Midbrain (tissue), 1 donor: ENCODE measurements at places on chromosomes 5 and 9.

- DNase-seq = no peak
Observed at GRCh38 chr5:159777049-159777660, 139.1 kb upstream of the ADRA1B start.

DNA sequence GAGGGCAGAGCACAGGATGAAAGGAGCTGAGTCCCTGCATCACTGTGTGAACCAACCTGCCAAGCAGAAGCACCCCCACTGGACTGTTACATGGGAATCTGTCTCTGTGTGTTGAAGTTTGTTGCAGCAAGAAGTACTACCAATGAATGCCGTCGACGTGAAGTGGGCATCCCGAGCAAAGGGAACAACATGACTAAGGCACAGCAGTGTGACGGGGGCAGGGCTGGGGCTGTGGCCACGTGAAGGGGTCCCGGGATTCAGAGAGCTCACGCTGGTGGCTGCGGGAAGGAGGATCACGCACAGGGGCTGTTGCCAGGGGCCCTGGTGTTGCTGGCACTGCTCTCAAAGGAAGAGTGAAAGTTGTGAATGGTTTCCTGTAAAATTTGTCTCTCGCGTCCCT, 27.5 kb upstream of the GABBR2 start:
- no peak for DNase-seq

DNA sequence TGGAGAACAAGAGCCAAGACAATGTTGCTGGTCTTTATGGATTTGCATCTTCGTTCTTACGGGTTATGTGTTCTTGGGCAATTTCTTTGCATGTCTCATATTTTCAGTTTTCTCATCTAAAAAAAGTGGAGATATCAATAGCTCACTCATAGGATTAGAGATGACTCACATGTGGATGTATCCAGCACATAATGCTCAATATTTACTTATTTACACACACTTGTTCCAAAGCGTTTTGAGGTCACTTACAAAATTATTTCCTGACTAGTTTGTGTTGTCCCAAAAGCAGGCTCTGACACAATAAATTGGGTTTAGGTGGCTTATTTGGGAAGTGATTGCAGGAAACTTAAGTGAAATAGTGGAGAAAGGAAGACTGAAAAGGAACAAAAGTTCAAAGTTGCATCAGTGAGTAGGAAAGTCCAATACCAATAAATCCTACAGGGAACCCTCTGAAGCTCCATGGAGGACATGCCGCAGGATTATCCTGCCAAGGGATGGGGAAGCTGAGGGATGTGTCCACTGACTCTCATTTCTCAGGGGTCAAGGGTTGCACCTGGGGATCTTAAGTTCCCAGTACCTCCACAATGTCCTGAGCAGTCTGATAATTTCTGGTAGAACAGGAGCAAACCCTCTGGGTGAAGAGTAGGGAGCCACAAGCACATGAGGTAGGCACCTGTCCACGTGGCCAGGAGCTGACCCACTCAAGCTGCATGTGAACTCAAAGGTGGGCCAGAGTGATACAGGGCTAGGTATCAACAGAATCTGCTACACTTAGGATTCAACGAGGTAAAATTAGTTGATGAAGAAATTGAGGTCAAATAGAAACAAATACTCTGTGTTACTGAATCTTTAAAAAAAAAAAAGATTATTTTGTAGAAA, 37.4 kb upstream of the SLC44A1 start:
- no peak for DNase-seq

DNA sequence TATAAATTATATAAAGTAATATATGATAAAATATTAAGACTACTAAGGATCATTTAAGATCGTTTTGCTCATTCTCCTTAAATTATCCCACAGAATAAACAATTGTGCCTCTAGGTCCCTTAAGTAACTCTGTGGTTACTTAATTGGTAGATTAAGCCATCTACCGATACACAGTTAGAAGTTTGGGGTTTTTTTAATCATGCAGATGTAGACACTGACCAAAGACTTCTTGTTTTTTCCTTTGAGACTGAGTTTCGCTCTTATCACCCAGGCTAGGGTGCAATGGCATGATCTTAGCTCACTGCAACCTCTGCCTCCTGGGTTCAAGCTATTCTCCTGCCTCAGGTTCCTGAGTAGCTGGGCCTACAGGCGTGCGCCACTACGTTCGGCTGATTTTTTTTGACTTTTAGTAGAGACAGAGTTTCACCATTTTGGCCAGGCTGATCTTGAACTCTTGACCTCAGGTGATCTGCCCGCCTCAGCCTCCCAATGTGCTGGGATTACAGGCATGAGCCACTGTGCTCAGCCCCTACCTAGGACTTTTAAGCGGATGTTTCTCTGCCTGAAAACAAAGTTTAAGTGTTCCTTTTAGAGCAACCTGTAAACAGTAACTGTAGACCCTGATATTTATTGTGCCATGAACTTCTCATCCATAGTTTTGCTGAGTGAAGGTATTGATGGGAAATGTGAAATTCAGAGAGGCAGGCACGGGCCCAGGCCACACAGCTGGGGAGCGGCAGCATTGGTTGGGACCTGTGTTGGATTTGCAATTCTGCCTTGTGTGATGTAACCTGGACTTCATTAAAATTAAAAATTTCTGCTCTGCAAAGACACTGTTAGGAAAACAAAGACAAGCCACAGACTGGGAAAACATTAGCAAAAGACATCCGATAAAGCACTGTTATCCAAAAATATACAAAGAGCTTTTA, 11.6 kb downstream of the CEL start:
- no peak for DNase-seq

DNA sequence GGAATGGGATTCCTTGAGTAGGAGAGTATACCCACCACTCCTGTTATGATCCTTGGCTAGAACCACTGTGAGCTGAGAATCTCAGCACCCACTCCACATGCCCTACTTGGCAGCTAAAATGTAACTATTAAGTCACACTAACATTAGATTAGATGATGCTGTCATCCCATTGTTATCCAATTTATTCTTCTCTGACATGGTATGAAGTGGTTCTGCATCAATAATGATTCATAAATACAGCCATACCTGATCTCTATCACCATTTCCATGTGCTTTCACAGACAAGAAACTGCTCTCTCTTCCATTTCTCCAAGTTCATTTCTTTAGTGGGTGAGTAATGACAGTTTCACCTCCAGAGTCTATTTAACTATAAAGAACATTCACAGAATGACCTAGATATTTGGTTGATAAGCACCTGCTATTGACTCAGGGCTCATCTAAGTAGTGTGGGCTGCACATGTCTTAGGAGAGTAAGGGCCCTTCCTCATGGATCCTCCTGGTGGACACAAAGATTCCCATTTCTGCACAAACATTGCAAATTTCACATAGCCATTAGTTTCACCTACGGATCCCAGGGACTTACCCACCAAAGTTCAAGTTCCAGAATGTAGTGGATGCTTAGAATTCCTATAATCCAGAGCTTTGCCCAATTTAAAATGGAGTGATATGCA, 187.9 kb downstream of the EBF1 start:
- DNase-seq = no peak

- no peak for DNase-seq
Observed at GRCh38 chr9:88173378-88173999, 35.2 kb upstream of the SPATA31C2 start.

- DNase-seq = no peak
Observed at GRCh38 chr5:124457101-124457500, 289.3 kb downstream of the ZNF608 start.

DNA sequence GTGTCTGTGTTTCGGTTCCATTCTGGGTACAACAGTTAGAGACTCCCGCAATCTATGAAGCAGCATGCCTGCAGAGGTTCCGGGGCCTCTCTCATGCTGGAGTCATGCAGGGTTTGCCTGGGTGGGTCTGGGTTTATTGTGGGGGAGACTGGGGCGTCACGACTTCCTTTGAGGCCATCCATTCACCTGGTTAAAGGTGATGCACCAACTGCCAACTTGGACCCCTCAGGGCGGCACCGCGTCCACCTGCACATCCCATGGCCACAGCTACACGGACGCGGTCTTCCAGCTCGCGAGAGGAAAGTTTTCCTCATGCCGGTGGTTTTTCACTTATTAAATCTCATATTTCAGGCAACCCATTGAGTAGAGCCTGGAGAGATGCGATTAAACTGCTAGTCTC, 30.9 kb upstream of the IRX4 start:
- DNase-seq = no peak

DNA sequence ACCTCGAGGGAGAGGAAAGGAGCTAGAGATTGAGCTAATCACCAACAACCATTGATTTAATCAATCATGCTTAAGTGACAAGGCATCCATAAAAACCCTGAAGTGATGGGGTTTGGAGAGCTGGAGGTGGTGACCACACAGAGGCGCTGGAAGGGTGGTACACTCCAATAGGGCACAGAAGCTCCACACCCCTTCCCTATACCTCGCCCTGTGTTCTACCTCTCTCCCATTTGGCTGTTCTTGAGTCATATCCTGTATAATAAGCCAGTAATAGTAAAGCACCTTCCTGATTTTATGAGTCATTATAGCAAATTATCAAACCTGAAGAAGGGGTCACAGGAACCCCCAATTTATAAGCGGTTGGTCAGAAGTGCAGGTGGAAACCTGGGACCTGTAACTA, 18.3 kb downstream of the ACTL7B start:
- no peak for DNase-seq
